Activated naive CD8-positive, alpha-beta T cell treated with anti-CD3 and anti-CD28 coated beads for 36 hours (primary cell): ENCODE measurements at places on chromosomes 7 and 10. TPM values are rescaled to one million over a fixed set of nuclear protein-coding genes. Genes with fewer than 3 reads are reported as not detected.

RAPGEF5 gene
- total RNA-seq, result 0.82 TPM

MOGAT3 gene
- total RNA-seq, result not detected

FOXI2 gene
- not detected for total RNA-seq

OR6B1 gene
- total RNA-seq, result not detected

SRGN gene
- 264 TPM for total RNA-seq

ADIRF gene
- not detected for total RNA-seq

SPDYE2 gene
- not detected for total RNA-seq

PRF1 gene
- total RNA-seq, result 46.9 TPM

CALHM3 gene
- not detected for total RNA-seq

ZNF727 gene
- 0.58 TPM for total RNA-seq

CYP2W1 gene
- not detected for total RNA-seq

ZP3 gene
- total RNA-seq, result 2.6 TPM

BTBD16 gene
- not detected for total RNA-seq

PPP1R17 gene
- total RNA-seq, result not detected

NEUROD6 gene
- not detected for total RNA-seq

PKD2L1 gene
- not detected for total RNA-seq

ENO4 gene
- not detected for total RNA-seq

TCF7L2 gene
- total RNA-seq, result 1.1 TPM

RADIL gene
- total RNA-seq, result 0.92 TPM

SAMD9L gene
- 21.5 TPM for total RNA-seq

PRRT4 gene
- 0.18 TPM for total RNA-seq

TMEM229A gene
- total RNA-seq, result not detected

GDF2 gene
- not detected for total RNA-seq

ARHGEF5 gene
- 13.3 TPM for total RNA-seq

IQUB gene
- total RNA-seq, result not detected

GPR26 gene
- total RNA-seq, result not detected

RUFY2 gene
- total RNA-seq, result 7.1 TPM

NANOS1 gene
- total RNA-seq, result 0.16 TPM

SPDYE16 gene
- total RNA-seq, result 0.14 TPM

UTF1 gene
- not detected for total RNA-seq

FMC1 gene
- total RNA-seq, result 6.3 TPM

SLC26A5 gene
- not detected for total RNA-seq

IL2RA gene
- total RNA-seq, result 680 TPM

MMP21 gene
- total RNA-seq, result not detected

IGF2BP3 gene
- total RNA-seq, result 0.41 TPM

STK32C gene
- 15.3 TPM for total RNA-seq

OR6V1 gene
- not detected for total RNA-seq

H2BK1 gene
- total RNA-seq, result not detected

TSPAN15 gene
- total RNA-seq, result 0.66 TPM

CUBN gene
- total RNA-seq, result 0.30 TPM
